Activated CD4-positive, alpha-beta T cell treated with anti-CD3 and anti-CD28 coated beads, Interleukin-2, amount 50 U/mL, for 48 hours (primary cell): ENCODE measurements at places on chromosomes 2 and 18.

DNA sequence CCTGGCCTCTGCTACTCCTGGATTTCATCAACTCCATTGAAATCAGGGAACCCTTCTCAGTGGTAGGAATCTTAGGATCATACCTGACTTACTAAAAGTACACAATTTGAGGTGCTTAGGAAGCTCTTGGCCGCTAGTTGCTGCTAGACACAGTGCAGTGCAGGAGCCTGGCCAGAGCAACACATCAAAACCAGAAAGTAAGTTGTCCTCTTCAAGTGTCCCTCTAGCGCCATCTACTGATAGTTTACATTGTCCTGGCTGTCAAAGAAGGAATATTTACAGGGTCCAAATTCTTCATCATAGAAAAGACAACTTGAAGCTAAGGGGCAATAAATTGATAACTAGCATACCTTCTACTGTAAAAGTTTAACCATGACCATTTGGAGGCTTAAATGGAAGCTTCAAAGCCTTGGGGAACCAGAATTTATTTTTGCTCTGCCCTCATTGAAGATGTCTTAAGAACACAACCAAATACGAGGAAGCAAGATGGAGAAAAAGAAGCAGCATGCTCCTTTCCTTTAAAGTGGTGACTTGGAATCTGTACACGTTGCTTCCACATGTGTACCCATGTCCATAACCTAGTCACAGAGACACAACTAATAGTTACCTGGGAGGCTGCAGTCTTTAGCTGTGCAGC lies 889.1 kb upstream of the GCFC2 start:
- no peak for DNase-seq

- no peak for DNase-seq
Measured at GRCh38 chr2:45743531-45744396, 92.3 kb downstream of the PRKCE start.

GRCh38 chr2:22942441-22942840 lies 442.5 kb upstream of the KLHL29 start:
- no peak for DNase-seq

DNA sequence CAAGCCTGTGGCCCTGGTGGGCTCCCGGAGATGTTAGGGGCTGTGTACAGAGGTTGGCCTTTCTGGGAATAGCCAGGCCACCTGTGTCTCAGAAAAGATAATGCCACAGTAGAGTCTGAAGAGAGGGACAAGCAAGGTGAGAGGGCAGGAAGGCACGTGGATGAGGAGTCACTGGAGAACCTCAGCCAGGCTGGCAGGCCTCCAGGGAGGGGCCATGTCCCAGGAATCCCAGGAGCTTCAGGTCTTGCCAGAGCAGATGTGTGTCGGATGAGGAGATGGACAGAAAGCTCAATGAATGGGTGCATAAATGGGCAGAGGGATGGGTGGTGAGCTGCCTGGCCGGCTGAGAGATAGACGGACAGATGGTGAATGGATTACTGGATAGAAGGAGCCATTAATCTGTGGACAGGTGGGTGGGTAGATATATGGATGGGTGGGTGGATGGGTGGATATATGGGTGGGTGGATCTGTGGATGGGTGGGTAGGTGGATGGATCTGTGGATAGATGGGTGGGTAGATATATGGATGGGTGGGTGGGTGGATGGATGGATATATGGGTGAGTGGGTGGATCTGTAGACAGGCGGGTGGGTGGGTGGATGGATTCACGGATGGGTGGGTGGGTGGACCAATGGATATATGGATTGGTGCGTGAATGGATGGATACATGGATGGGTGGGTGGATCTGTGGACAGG lies 7.9 kb upstream of the OTOF start:
- no peak for DNase-seq

GRCh38 chr2:146295080-146295670 lies 1549.7 kb upstream of the ACVR2A start:
- no peak for DNase-seq

DNA sequence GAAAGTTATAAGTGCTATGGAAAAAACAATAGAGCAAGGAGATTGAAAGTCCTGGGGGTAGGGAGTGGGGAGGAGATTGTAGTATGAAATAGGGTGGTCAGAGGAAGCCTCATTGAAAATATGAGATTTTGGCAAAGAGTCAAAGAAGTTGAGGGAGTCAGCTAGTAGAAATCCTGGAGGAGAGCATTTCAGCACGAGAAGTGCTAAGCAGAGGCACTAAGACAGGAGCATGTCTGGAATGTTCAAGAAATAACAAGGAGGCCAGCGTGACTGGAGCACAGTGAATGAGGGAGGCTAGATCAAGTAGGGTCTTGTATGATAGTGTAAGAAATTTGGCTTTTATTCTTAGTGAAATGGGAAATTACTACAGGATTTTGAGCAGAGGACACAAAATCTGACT lies 2.1 kb upstream of the TSPYL6 start:
- no peak for DNase-seq
